ENCODE measurements at places on chromosomes 3 and 15. TPM values are rescaled to one million over a fixed set of nuclear protein-coding genes. Genes with fewer than 3 reads are reported as not detected.

Gene TWF2
- 118 TPM for total RNA-seq

- DNase-seq = no peak
Observed at GRCh38 chr3:71536376-71536965, 47.1 kb downstream of the FOXP1 start.

Gene CATSPER2
- total RNA-seq = 5.5 TPM

GRCh38 chr3:127655641-127656040, 17.1 kb upstream of the ABTB1 start:
- DNase-seq = no peak

Gene GPR176
- 0.27 TPM for total RNA-seq

GRCh38 chr3:57109437-57110199, 49.2 kb downstream of the SPATA12 start:
- DNase-seq = no peak

DNA sequence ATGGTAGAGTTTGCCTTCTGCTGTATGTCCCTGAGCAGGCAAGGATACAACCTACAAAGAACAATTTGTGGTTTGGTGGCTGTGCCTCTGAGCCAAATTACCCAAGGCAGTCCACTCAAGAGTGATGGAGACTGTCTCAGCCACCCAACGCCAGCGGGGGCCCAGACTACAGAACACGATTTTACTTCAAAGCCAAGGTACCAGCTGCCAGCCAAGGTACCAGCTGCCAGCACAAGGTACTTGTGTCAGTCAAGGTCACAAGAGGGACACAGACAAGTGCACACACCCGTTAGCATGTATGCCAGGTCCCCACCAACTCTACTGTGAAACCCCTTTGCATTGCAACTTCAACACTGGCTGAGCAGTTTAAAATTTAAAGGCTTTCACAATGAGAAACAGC, 23.5 kb downstream of the COLQ start:
- DNase-seq = no peak

GRCh38 chr3:153163756-153164550, 1.9 kb downstream of the RAP2B start:
- no peak for DNase-seq

Data from activated CD4-positive, alpha-beta memory T cell treated with anti-CD3 and anti-CD28 coated beads for 36 hours (primary cell).